ENCODE measurements at places on chromosomes 5 and 9. TPM values are rescaled to one million over a fixed set of nuclear protein-coding genes. Genes with fewer than 3 reads are reported as not detected.

The TRPM3 gene
- total RNA-seq: 11.9 TPM

The ARID3C gene
- total RNA-seq: 0.08 TPM

The MRPS27 gene
- total RNA-seq: 39.2 TPM

The MTMR12 gene
- total RNA-seq: 10.2 TPM

The WNT8A gene
- not detected for total RNA-seq

The PCDHGA6 gene
- total RNA-seq: 2.3 TPM

The TIMD4 gene
- not detected for total RNA-seq

The DIRAS2 gene
- total RNA-seq: not detected

The PSAT1 gene
- 27.0 TPM for total RNA-seq

The FAM221B gene
- total RNA-seq: not detected

The SCGB3A2 gene
- total RNA-seq: not detected

The C9orf57 gene
- not detected for total RNA-seq

The MEIKIN gene
- not detected for total RNA-seq

The FBXO10 gene
- 9.0 TPM for total RNA-seq

The TRIM23 gene
- 34.1 TPM for total RNA-seq

The FBP1 gene
- total RNA-seq: 0.08 TPM

The NACC2 gene
- 21.5 TPM for total RNA-seq

The NR2F1 gene
- total RNA-seq: 14.7 TPM

The MLANA gene
- total RNA-seq: not detected

The LCN9 gene
- not detected for total RNA-seq

The FRRS1L gene
- total RNA-seq: under 0.01 TPM

The PCDHB4 gene
- 0.23 TPM for total RNA-seq

The LCN6 gene
- not detected for total RNA-seq

The SCAI gene
- 5.0 TPM for total RNA-seq

The SPTLC1 gene
- total RNA-seq: 79.5 TPM

The KLHL3 gene
- 3.4 TPM for total RNA-seq

The PCDHGA9 gene
- 1.7 TPM for total RNA-seq

The NR3C1 gene
- 36.7 TPM for total RNA-seq

The PLAC8L1 gene
- total RNA-seq: not detected

The MVB12B gene
- 1.2 TPM for total RNA-seq

The NME5 gene
- total RNA-seq: 2.1 TPM

The ARHGEF39 gene
- not detected for total RNA-seq

The BSPRY gene
- not detected for total RNA-seq

All from smooth muscle cell of the coronary artery (primary cell).